SK-N-SH treated with all-trans-retinoic acid at 6 μM for 48 hours (cell line): ENCODE measurements at places on chromosomes 1 and 21.

GRCh38 chr1:168135116-168135920, 1.4 kb downstream of the GPR161 start:
- peak; percentile 21 for ATAC-seq

DNA sequence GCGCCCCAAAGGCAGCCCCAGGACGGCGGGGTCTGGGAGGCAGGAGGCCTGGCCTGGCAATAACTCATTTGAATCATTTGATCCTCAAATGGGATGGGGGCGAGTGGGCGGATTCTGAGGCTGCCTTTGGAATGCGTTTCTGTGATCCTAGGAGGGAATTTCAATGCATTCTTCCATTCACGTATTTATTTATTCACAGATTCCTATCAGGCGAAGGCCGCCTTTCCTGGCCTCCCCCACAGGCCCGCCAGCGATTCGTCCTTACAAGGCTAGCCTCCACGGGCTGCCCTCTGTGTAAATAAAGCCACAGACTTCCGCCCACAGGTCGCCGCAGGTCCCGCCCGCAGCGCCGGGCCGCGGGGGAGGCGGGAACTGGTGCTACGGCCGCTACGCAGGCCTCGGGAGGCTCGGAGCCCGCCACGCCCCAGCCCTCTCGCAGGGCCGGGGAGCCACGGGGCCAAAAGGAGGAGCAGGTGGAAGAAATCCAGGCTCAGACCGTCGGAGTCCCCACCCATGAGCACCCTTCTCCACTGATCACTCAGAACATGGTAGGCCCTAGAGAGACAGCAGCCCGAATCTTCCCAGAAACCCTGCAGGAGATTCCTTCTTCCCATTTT, 31.3 kb upstream of the JUN start:
- ATAC-seq, result no peak

DNA sequence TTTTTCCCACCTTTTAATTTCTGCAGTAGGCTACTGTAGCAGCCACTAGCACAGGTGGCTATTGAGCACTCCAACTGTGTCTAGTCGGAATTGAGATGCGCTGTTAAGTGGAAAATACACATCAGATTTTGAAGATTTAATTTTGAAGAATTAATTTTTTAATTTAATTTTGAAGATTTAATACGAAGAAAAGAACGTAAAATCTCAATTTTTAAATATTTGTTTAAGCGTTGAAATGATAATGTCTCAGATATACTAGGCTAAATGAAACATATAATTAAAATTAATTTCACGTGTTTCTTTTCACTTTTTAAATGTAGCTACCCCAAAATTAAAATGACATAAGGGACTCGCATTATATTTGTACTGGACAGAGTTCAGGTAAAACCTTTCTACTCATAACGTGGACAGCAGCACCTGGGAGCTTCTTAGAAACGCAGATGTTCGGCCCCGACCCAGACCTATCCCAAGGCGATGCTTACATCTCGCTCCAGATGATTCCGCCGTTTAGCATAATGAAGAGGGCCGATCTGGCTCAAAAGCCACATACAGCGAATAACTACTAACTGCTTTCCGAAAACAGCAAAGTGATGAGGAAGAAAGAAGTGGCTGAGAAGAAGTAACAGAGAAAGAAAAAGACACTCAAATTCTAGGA, 717 bp downstream of the CRYZL1 start:
- ATAC-seq, result no peak

DNA sequence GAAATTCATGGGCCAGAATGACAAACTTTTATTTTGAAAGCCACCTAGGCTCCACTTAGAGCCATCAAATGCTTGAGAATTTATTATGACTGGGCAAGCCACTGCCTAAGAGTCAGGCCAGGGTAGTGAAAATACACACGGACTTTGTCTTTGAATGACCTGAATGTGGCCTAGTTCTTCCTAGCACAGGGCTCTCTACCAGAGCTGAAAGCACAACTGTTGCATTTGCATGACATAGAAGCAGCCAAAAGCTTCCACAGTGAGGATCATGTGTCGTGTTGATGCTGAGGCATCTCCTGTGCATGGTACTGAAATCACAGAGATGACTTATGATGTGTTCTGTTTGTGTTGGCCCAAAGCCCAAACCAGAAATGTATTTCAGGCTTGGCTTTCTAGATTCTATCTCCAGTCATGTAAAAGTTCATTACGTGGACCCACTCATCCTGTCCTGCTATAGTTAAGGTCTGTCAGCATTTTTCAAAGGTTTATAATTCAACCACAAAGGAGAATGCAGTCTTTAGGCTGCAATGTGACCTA, 164.0 kb upstream of the UBE2U start:
- ATAC-seq, result peak; percentile 88

DNA sequence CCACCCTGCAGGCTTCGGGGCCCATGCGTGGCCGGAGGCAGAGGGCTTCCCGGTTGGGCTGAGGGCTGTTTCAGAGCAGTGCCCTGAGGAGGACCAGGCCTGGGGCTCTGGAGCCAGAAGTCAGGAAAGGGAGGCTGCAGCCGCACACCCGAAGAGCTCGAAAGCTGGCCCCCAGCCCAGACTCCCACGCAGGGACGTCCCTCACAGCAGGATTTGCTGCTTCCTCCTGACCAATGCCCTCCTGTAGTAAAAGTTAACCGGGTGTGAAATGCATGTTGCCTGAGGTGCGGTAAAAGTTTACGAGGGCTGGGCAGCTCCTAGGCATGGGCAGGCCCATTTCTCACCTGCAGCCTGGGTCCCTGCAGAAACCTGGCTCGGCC, 101.5 kb upstream of the ARHGEF16 start:
- no peak for ATAC-seq

DNA sequence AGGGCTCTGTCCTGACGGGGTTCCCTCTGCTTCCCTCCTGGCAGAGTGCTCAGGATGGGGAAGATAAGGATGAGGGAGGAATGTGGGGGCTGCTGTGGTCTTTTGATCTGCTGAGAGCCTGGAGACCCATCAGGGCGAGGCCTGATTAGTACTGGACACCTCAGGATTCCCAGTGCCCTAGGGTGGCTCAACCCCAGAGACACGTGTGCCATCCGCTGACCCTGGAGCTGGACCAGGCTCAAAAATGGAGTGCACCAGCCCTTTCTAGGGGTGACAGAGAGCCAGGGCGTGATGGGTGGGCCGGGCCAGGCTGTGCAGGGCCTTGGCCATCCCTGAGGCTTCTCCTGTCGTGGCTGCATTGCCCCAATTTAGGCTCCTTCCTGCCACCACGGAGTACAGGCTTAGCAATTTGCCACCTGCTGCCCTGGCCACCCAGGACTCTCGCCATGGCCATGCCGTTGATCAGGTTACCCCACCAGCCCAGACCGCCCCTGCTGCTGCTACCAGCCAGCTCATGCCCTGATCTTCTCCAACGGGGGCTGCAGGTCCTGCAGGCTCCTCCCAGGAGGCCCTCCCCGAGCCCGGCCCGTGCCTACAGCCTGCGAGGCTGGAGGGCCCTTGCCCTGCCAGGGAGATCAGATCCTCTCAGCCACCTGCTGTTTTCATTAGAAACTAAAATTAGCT, 9.5 kb downstream of the WNT4 start:
- no peak for ATAC-seq

- no peak for ATAC-seq
Observed at GRCh38 chr1:64564891-64565290, 95.0 kb downstream of the CACHD1 start.
